ENCODE measurements at places on chromosomes 3 and 15.
A peak's percentile ranks its signal among the peaks of the same experiment; 100 is the strongest.

DNA sequence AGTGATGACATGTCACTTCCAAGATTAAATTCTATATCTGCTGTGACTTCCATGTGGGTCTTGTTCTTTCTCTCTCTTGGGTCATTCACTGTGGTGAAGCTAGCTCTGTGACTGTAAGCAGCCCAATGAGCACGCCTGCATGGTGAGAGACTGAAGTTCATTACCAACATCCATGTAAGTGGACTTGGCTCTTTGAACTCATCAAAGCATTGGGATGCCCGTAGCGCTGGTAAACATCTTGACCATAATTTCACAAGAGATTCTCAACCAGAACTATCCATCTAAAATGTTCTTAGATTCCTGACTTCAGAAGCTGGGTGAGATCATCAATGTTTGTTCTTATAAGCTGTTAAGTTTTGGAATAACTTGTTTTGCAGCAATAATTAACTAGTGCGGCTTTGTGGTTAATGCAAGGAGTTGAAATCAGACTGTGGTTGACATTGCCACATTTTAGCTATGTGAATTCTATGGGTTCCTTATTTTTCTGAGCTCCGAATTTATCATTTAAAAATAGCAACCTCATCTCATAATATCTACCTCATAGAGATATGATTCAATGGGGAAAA is 31.6 kb upstream of the LRRC3B start:
- DNase-seq: no peak

DNA sequence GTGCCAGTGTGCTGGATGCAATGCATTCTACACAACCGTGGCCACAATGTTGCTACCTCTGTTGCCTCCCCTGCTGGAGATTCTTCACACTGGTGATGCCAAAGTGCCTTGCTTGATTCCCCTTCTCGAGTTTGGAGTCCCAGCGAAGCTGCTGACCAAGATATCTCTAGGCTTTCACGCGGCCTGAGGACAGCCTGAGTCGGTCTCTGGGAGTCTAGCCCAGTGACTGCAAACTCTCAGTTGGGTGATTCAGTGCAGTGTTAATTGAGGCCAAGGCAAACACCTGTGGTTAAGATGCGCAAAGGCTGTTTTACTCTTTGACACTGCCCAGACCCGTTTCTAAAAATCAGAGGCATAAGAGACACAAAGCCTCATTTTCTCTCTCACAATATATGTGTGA is 434.4 kb downstream of the NR2F2 start:
- no peak for DNase-seq

DNA sequence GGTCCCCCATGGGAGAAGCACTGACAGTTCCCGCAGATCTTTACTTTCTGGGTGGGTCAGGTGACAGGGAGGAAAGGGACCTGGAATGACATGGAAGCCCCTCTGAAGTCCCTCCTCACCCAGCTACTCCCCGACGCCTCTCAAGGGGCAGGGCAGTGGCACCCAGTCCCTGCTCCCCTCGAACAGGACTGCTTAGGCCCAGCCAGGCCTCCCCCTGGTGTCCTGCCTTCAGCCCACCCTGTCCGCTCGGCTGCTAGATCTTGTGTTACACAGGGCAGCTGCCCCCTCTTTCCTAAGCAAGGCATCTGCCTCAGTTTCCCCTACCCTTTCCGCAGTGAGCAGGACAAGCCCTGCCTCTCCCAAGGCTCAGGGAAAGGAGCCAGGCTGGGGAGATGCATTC is 226.5 kb downstream of the XXYLT1 start:
- no peak for DNase-seq

DNA sequence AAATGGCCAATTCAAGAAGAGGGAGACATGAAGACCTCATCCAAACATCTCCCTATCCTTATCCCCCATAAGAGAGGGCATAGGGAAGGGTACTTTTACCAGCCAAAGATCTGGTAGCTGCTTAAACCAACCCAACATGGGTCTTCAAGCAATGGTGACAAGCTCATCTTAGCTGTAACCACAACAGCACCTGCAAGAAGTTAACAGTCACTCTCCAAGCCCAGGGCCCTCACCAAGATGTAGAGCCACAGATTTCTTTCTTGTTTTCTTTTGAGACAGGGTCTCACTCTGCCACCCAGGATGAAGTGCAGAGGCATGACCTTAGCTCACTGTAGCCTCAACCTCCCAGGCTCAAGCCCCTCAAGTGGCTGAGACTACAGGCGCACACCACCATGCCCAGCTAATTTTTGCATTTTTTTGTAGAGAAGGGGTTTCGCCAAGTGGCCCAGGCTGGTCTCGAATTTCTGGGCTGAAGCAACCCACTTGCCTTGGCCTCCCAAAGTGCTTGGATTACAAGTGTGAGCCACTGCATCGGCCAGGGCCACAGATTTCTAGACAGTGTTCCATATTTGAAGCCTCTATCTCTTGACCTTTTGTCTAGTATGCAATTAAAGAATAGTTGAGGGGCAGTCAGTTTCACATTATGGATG is 57.1 kb downstream of the DHX30 start:
- DNase-seq: no peak

- no peak for DNase-seq
Measured at GRCh38 chr3:183540501-183541234, 14.8 kb downstream of the KLHL6 start.

DNA sequence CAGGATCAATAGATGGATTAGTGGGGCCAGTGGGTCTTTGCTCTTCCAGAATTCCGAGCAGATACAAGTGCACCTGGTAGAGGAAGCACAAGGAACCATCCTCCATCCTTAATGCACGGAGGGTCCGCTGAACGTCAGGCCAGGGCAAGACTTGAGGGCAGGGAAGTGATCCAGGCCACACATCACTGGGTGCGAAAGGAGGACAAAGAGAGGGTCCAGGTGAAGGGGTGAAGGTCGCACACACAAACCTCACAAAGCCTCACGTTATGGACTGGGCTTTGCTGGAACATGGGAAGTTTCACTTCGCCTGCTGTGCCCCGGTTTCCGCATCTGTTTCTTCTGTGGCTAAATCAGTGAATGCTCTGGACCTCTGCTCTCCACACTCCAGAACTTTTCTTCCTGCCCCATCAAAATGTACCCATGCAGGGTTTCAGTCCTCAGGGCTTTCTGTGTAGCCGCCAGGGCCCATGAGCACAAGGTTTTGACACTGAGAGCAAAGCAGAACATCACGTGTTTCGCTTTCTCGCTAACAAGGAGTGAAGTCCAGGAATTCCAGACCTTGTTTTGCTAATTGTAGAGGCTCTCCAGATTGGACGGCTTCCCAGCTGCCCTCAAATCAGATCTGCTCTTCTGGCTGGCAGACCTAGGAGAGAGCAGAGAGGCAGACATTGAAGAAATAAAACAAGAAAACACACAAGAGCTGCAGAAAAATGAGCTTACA is 56.3 kb downstream of the KLF15 start:
- DNase-seq: no peak

- no peak for DNase-seq
Measured at GRCh38 chr3:171377859-171378258, 82.3 kb downstream of the TNIK start.

DNA sequence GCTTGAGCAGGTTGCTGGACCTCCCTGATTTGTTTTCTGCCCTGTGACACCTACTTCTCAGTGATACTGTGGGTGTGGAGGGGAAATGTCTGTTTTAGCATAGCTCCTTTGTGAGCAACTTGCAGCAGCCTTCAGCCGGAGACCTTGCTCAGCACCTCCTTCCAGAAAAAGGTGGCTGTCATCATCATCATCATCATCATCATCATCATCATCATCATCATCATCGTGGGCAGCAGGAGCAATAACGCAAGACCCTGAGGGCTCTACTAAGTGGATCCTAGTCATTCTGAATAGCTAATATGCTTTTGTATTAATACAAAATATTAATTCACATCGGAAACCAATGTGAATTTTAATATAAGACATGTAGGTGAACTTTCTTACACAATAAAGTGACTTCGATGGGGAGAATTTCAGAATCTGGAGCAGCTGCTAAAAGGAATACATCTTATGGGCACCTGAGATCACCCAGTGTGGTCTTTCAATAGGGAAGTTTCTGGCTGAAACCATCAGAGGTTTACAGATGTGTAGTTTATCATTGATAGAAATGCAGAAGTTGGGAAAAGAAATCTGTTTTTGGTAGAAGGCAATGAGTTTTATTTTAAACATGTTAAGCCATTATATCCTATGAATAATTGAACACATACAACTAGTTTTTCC is 8.6 kb downstream of the GABRR3 start:
- no peak for DNase-seq

- no peak for DNase-seq
Measured at GRCh38 chr15:85609492-85609891, 185.2 kb downstream of the KLHL25 start.

DNA sequence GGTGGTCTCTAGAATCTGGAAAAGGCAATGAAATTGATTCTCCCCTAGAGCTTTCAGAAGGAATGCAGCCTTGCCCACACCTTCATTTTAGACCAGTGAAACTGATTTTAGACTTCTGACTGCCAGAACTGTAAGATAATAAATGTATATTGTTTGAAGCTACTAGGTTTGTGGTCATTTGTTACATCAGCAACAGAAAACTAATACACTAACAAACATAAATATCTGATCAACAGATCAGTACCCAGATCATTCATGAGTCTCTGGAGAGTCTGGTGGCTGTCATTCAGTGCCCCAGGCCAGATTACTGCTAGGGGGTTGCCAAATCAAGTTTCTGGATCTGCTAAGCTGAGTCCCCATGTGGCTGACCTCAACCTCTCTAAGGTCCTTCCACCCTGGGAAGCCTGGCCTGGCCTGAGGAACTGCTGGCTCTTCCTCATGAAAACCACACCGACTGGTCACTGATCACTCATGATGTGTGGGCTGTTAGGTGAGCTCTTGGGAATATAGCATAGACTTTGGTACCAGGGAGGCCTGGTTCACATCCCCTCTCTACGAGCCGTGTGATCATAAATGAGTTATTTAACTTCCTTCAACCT is 11.1 kb upstream of the LACTB start:
- DNase-seq: no peak

GRCh38 chr3:169813757-169814517 is 1.2 kb upstream of the LRRC34 start:
- peak; percentile 67 for DNase-seq

DNA sequence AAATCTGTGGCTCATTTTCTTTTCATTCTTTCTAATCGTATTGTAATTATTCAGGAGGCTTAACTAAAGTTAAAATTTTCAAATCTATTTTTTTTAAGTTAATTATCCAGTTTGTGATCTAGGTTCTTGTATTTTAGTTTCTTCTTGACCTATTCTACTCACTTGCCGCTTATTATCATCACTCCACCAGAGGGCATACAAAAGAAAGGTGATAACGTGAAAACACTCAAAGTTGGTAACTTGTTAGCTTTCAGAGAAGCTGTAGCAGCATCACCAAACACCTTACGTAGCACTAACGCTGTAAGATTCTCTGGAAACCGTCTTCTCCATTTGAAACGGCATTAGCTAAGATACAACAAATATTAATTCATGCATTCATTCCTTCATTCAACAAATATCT is 4.8 kb downstream of the GNB4 start:
- no peak for DNase-seq

DNA sequence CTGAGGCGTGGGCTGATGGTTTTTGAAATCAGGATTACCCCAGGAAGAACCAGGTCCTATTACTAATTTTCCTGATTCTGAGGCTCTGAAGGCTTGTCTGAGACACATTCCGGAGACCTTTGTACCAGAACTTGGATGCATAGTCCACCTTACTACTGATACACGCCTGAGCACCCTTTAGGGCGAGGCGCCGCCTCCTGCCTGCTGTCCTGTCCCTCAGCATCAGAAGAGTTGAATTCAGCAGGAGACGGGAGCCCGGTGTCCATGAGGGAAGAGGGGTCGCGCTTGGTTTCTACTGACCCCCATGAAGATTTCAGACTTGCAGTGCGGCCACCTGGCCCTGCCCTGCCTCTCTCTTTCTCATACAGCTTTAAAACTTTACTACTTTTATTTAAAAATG is 49.9 kb downstream of the KLF13 start:
- DNase-seq: no peak

- no peak for DNase-seq
Measured at GRCh38 chr15:77856705-77857346, 220.7 kb downstream of the TBC1D2B start.

GRCh38 chr3:63764511-63764910 is 54.6 kb upstream of the C3orf49 start:
- DNase-seq: no peak

- DNase-seq: no peak
Measured at GRCh38 chr3:190534986-190535385, 21.1 kb downstream of the IL1RAP start.

DNA sequence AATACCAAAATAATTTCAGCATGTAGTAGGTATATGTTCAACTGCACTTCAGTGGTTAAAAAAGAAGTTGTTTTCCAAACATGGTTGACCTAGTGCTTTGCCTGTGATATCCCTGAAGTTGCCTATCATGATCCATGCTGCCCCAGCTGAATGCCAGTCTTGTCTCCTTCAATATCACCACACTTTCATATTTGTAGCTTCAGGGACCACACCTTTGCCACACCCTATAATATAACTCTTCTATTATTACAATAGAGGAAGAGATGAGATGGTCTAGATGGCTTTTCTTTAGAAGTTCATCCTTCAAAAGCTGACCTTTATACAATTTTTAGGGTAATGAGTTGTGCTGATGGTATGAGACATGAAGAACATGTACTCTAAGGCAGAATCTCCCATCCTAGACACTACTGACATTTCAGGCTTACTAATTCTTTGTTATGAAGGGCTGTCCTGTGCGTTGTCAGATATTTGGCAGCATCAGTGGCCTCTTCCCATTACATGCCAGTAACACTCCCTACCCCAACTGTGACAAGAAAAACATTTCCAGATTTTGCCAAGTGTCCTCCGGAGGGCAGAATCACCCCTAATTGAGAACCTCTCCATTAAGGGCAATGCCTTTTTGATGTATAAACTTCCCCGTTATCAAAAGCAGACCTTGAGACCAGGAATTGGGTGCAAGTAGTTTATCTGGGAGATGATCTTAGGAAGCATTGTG is 76.2 kb upstream of the PLCL2 start:
- DNase-seq: no peak

GRCh38 chr15:67685008-67685599 is 140.2 kb upstream of the SKOR1 start:
- no peak for DNase-seq

- DNase-seq: no peak
Measured at GRCh38 chr15:101045236-101045646, 126.1 kb downstream of the LRRK1 start.

- DNase-seq: no peak
Measured at GRCh38 chr3:101878589-101878988, 29.3 kb downstream of the NFKBIZ start.

DNA sequence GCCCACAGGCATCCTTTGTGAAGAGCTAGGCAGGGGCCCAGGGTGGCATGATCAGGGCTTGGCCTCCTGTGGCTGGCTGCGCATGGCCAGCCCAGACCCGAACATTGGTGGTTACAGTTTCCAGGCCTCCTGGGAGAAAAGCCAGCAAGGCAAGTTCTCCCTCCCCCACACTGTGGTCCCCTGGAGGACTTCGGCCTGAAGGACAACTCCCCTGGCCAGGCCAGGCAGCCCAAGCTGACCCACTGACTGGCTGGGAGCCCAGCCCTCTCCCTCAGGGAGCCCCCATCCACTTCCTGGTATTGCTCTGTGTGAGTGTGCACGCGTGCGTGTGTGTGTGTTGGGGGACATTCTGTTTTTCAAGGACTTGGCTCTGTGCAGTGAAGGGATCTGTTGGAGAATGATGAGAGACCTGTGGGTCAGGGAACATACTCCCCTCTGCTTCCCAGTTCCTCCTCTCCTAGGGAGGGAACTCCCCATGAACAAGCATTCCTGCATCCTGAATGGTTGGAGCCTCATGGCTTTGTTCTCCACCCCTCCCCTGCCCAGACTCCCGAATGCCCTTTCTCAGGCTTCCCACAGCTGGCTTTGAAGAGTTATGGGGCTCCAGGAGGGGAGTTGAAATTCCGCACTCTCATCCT is 29.5 kb downstream of the CORO2B start:
- DNase-seq: no peak
